Gastroesophageal sphincter (tissue), 4 donors: ENCODE measurements at places on chromosomes 7 and 10. TPM values are rescaled to one million over a fixed set of nuclear protein-coding genes. Genes with fewer than 3 reads are reported as not detected.

HOXA7 gene
- total RNA-seq, result 5.1 TPM

CFAP46 gene
- total RNA-seq, result 0.27 TPM

NEBL gene
- 1.9 TPM for total RNA-seq

LRRN3 gene
- total RNA-seq, result not detected

KMT2E gene
- 103 TPM for total RNA-seq

GIMAP1 gene
- total RNA-seq, result 4.2 TPM

DNA sequence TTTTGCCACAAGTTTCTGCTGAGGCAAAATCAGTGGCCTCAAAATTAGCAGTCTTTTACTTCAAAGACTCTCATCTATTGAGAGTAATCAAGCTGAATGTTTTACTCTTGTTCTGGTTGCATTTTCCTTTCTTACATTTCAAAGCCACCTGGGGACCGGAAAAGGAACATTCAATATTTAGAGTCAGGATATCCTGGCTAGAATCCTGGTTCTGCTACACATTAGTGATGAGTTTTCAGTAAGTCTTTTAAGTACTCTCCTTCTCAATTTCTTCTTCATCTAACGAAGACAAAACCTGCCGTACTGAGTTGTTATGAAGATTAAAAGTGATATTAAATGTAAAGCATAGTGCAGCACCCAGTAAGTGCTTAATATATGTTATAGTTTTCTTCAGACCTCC lies 52.5 kb downstream of the LAMB4 start:
- no peak for ATAC-seq

GRCh38 chr7:35646289-35647023 lies 48.5 kb downstream of the HERPUD2 start:
- no peak for ATAC-seq

GRCh38 chr7:30068117-30068516 lies 39.9 kb downstream of the PLEKHA8 start:
- peak; percentile 92 for ATAC-seq

- no peak for ATAC-seq
Observed at GRCh38 chr7:118312051-118312450, 87.5 kb downstream of the ANKRD7 start.

DNA sequence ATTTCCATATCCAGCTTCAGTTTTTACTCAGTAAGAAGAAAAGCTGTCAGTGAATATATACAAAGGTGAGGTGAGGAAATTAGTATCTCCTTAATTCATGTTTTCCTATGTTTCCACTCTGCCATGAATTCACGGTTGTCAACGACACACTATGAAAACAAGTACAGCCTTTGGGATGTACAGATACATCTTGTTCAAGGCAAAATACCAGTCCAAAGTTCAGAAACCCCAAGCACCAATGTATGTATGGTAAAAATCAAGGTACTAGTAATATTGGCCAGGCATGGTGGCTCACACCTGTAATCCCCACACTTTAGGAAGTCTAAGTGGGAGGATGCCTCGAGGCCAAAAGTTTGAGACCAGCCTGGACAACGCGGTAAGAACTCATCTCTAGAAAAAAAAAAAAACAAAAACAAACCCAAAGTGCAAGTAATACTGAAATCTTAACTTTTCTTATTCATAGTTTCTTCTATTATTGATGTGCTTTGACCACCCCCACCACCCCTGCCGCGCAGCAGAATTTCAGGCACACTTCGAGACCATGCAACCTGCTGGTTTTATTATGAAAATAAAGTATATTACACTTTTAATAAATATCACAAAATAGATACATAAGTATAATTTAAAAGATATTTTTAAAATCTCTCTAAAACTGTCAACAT lies 3.5 kb downstream of the ESYT2 start:
- no peak for ATAC-seq

GRCh38 chr10:45376371-45376801 lies 2.4 kb downstream of the ALOX5 start:
- no peak for ATAC-seq

- no peak for ATAC-seq
Observed at GRCh38 chr10:94936721-94937120, 1.7 kb upstream of the CYP2C9 start.

GRCh38 chr7:47587976-47588375 lies 6.1 kb upstream of the TNS3 start:
- ATAC-seq, result no peak

- ATAC-seq, result no peak
Observed at GRCh38 chr10:60170250-60170649, 219.4 kb downstream of the ANK3 start.

DNA sequence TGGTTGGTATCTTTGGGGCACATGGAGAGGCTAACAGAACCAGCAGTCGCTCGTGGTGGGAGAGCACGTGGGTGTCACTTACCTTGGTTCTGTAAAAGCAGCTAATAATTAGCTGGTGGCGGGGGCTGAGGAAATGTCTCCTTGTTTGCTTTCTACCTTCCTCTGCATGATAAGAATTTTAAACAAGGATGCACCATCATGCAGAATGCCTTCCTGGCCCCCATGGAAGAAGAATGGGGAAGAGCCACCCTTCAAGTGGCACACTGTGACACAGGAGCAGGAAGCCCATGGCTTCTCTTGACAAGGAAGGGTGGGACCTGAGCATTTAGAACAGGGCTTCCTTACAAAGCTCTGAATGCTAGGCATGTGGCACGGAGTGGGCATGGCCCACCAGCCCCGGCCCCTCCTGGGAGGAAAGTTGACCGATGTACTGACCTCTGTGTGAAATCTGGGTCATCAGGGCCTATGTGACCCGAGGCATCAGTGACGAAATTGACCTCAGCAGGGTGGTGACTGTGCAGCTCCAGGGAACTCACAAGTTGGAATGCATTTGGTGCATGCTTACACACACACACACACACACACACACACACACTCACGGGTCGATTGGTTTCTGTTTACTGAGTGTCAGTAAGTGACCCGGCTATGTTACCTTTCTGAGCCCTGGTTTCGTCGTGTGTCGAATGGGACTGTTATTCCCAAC lies 116.9 kb upstream of the ANLN start:
- no peak for ATAC-seq

- no peak for ATAC-seq
Observed at GRCh38 chr10:100751211-100751933, 6.0 kb downstream of the PAX2 start.

DNA sequence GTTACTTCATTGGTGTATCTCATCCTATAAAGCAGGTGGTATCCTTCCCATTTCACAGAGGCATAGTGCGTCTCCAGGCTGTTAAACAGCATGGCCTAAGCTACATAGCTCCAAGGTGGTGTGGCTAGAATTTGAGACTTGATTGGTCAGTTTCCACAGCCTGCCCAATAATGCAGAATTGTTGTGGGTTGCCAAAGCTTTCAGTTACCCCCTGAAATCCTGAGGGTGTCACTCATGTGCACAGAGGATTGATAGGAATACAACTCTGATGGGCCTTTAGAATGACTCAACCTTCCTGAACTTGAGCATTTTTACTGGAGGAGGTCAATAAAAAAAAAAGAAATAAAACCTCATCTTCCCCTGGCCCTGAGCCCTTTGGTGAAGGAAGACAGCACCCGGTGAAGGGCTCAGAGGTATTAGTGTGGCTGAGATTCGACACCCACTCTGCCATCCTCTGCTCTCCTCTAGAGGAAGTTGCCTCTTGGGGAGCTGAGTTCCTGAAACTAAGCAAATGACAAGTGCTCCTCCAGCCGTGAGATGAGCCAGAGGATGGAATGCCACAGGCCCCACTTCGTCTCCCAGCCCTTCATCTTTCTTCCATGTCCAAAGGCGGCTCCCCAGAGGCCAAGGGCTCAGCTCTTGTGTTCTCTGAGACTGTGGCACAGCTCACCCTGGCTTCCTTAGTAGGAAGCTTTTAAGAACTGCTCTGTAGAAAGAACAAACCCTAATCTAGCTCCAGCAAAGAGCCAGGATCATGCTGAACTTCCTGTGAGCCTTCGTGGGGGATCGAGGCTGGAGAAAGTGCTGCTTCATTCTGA lies 1.0 kb downstream of the ACSL5 start:
- no peak for ATAC-seq

DNA sequence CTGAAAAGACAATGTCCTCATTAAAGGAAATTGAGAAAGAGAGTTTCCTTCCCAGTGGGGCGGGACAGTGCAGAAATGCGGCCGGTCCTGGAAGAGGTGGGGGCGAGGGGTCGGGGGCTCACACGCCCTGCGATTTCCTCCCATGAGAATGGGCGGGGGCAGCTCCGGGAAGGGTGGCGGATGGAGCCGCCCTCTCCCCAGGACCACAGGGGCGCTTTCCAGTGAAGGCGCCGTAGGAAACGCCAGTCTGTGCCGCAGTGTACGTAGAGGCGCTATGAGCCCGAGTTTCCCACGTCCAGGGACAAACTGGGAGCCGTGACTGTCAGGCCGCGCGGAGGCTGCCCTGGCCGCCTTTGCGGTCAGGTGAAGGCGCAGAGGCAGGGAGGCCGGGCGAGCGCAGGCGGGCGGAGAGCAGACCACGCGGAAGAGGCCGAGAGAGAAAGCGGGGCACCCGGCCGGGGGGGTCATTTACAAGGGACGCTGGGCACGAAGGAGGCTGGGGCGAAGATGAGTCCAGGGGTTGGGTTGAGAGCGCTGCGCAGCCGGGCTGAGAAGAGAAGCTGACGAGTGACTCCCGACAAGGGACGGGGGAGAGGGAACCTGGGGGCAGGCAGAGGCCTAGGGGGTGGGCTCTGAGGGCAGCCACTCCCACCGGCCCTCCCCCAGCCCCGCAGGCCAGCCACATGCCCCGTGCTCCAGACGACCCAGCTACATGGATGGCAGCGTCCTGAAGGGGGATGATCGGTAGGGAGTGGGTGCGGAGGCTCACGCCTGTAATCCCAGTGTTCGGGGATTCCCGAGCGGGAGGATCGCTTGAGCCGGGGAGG lies 45.0 kb downstream of the ALOX5 start:
- ATAC-seq, result peak; percentile 75

DNA sequence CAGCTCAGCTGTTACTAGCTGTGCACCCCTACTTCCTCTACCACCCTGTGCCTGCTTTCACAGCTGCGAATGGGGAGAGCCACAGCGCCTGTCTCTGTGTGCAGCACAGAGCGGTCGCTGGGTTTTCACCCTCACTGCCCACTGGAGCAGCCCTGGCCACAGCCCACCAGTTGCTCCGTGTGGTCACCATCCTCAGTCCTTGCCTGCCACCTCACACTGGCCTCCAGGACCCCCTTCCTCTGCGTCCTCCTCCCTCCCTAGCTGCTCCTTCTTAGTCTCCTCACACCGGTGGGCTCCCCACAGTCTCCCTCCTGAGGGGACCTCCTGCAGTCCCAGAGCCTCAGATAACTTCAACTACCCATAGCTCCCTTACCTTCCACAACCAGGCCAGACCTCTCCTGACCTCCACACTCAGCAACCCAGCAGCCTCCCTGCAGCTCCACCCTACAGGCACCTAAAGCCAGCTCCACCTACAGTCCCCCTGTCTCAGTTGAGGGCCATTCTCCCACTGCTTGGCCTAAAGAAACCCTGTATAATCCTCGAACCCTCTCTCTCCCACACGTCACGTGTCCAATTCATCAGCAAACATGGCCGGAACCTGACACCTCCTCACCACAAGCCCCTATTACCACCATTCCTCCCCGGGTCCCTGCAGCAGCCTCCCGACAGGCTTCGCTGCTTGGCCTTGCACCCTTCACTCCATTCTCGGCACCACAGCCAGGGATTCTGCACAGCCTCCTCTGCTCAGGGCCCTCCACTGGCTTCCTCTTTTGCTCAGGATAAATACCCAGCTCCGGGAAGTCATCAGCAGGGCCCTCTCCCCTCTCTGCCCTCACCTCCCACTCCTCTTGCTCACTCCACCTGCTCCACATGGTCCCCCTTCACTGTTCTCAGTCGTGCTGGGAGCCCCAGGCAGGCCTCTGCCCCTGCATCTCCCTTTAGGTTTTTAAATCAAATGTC lies 28.1 kb downstream of the PLAC9 start:
- ATAC-seq, result no peak

DNA sequence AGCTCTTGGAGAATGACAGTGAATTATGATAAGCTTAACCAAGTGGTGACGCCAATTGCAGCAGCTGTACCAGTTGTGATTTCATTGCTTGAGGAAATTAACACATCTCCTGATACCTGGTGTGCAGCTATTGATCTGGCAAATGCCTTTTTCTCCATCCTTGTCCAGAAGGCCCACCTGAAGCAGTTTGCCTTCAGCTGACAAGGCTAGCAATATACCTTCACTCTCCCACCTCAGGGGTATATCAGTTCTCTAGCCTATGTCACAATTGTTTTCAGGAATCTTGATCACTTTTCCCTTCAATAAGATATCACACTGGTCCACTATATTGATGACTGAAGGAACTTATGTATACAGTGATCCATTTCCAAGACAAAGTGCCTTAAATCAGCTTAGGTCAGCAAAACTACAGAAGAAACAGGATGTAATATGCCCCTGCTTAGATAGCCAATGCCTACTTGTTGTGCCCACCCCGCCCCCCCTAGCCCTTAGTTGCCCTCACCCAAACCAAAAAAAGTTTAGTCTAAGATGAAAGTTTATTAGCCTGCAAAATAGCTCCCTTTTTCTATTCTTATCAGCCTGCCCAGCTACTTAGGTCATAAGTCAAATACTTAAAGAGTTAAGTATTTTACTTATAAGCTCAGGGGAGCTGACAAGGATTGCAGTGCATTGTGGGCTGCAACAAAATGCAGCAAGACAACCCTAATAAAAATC lies 45.1 kb downstream of the PTPRE start:
- ATAC-seq, result no peak

- peak; percentile 94 for ATAC-seq
Observed at GRCh38 chr10:62063795-62064472, 162.4 kb downstream of the ARID5B start.

- no peak for ATAC-seq
Observed at GRCh38 chr7:78683566-78683965, 769.9 kb downstream of the MAGI2 start.

GRCh38 chr10:96236090-96236478 lies 35.3 kb downstream of the BLNK start:
- ATAC-seq, result no peak

- ATAC-seq, result no peak
Observed at GRCh38 chr10:44807451-44807850, 103.7 kb upstream of the TMEM72 start.

DNA sequence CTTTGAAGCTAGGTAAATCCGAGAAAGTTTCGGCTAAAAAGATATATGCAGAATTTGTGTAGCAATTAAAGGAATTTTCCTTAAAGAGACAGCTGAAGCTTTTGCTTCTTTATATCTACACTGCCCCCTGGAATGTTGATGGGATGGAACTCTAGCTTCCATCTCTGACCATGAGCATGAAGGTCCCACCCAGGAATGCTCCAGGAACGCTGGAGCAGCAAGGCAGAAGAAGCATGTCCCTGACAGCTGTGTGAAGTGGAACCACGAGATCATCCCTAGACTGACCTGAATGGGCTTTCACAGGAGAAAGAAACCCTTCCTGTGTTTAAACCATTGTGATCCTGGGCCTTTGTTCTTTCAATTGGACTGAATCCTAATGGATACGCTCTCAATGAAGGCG lies 99.7 kb upstream of the NOBOX start:
- no peak for ATAC-seq

- ATAC-seq, result no peak
Observed at GRCh38 chr10:87661861-87662785, 2.4 kb downstream of the PAPSS2 start.

DNA sequence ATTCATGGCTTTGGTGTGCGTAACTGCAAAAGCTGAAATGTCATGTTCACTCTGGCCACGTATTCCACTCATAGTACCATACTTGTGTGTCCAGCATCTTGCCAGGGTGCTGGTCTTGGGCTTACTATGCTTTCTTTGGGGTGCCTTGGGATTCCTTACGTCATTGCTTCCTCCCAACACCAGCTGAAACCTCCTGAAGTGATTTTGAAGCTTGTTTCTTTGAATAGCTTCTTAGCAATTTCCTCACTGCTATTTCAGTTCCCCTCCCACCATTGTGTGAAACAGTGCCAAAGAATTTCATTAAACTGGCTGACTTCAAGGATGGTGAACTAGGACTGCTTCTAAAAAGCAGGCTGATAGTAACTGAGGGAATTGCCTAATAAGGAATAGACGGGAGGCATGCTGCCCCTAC lies 36.9 kb downstream of the ENTPD1 start:
- peak; percentile 85 for ATAC-seq
